Eye (tissue), 1 donor: ENCODE measurements at places on chromosomes 2 and 18.

DNA sequence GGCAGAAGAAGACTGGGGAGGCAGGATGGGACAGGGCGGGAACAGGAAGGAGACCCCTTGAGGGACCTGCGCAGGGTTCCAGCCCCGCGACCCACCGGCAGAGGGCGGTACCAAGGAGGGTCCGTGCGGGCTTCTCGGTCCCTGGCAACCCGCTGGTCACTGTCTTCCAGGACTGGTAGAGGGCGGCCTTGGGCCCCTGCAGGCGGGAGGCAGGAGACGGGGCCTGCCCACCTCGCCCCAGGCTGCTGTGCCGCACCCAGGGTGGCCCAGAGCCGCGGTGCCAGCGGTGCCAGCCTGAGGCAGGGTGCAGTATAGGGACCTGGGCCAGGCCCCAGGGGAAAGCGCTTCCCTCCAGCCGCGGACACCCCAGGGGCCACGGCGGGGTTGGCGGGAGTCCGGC lies 34.5 kb downstream of the NEURL3 start:
- peak; percentile 39 for DNase-seq

GRCh38 chr2:236498369-236498768 lies 71.3 kb upstream of the ACKR3 start:
- peak; percentile 38 for DNase-seq

GRCh38 chr18:79380816-79381806 lies 14.6 kb upstream of the NFATC1 start:
- peak; percentile 87 for DNase-seq

- peak; percentile 18 for DNase-seq
Observed at GRCh38 chr2:98761267-98761781, 30.4 kb upstream of the MGAT4A start.

DNA sequence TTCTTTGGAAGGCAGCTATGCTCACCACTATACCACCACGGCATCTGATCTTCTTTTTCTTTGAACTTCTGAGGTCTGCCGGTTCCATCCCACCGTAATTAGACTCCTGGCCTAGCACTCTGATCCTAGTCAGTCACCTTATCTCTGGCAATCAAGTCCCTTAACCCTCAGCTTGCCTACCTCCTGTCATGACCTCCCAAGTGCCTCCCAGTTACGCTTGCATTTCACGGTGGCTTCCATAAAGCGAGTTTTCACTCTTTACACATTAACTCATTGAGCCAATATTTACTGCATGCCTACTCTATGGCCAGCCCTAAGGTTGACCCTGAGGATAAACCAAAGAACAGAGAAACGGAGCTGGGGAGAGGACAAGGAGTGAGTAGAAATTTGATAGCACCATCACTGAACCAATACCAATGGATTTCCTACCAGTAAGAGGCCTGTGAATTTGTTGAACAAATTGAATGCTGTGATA lies 37.8 kb upstream of the TMEM182 start:
- no peak for DNase-seq

DNA sequence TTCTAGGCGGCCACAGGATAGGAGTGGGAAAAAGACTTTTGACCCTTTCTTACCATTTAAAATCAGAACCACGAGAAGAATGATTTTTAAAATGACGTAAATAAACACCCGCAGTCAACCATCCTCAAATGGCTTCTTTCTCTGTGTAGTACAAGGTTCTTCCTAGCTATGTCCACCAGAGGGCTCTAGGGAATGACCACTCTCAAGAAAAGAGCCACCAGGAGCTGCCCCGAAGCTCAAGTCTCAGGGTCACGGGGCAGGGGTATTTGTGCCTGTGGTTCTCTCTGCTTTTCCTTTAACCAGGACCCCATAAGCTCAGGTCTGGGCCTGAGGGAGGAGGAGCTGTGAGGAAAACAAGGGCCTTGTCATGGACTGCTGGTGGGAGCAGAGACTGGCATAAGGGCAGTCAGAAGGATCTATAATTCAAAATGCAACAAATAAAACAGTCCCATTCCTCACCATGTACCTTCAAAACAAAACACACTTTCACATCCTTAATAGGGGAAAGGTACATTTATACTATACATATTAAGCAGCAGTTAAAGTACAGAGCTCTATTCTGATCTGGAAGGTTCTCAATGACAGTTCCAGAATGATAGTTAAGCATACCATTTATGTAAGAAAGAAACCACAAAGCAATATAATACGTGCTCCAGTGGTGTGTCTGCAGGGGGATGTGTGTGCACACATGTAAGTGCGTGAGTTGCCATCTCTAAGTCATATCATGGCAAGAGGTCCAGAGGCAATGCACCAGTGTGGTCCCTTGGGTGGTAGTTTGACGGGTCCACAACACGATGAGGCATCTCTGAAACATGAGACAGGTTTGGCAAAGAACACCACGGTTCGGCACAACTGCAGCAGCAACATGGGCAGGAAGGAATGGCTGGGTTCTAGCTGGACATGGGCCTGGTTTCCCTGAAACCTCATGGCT lies 18.6 kb downstream of the LYPD1 start:
- peak; percentile 56 for DNase-seq

DNA sequence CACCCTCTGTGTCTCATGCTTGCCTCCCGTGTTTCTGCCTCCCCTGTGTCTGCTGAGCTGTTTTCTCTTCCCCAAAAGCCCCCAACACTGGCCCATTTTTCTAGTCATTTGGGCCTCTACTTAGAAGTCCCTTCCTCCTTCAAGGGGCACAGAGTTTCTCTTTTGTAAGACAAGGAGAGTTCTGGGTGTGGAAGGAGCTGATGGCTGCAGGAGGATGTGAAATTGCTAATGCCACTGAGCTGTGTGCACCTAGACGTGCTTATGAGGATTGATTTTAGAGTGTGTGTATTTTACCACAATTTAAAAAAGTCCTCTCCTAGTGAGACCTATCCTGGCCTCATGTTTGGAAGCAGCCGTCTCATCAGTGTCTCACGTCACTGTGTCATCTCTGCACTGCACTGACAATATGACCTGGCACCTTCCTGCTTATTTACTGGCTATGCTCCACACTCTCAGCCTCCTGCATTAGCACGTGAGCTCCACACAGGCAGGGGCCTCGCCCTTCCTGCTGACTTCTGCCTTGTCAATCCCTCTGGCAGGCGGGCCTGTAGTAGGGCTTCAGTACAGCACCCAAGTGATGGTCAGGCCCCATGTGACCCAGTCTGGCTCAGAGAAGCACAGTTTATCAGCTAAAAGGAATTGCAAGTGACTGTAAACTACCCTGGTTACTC lies 8.0 kb upstream of the MBP start:
- DNase-seq, result no peak

DNA sequence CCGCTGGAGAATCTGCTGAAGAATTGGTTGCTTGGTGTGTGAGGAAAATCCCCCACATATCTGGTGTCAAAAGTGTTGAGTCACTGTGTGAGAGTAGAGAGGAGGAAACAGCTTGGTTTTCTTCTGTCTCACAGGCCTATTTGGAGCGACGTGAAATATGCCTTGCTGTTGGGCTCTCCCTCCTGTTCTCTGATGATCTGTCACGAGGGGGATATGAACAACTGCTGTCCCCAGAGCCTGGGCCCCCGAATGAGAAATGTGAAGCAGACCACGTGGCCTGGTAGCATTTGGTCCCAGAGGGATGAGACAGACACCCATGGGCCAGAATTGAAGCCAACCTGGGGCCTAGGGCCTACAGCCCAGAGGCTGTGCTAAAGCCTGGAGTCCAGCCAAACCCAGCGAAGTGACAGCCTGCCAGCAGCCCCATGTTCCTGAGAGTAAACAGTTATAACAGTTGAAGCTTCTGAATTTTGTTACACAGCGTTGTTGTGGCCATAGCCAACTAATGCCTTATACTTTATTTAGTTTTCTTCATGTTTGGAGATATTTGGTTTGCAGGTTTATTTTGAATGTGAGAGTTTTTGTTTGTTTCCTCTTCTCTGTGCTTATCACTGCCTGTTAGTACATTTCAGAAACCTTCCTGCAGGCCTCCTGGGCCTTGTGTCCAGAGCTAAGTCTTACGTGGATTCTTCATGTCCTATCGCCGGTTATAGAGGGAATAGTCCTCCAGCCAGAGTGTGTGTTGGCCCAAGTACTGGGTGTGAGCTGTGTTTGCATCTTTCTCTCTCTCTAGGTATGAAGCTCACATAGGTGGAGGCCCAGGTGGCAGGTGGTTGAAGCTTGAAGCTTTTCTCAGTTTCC lies 18.7 kb upstream of the COLEC12 start:
- no peak for DNase-seq

GRCh38 chr2:161419638-161420190 lies 3.6 kb downstream of the TBR1 start:
- DNase-seq, result peak; percentile 56

GRCh38 chr2:165120740-165121467 lies 82.9 kb downstream of the SCN3A start:
- no peak for DNase-seq

- DNase-seq, result peak; percentile 71
Observed at GRCh38 chr2:54522624-54523281, 66.6 kb downstream of the SPTBN1 start.
